Regular cardiac myocyte (primary cell): ENCODE measurements at places on chromosomes 1 and 21. TPM values are rescaled to one million over a fixed set of nuclear protein-coding genes. Genes with fewer than 3 reads are reported as not detected.

Gene PLXNA2
- total RNA-seq = 3.4 and 8.4 TPM in 2 replicates

Gene TNFSF4
- total RNA-seq = 2.3 and 14.0 TPM in 2 replicates

Gene SHE
- 0.19 and 0.28 TPM in 2 replicates for total RNA-seq

Gene PLD5
- not detected in 2 replicates for total RNA-seq

Gene ATP1A2
- total RNA-seq = 0.28 TPM in 1 of 2 replicates, not detected in the other

Gene RIPPLY3
- total RNA-seq = not detected in 2 replicates

Gene RGS1
- total RNA-seq = under 0.01 TPM in 1 of 2 replicates, not detected in the other

Gene SLC26A9
- total RNA-seq = not detected in 2 replicates
